RCC 7860 (cell line): ENCODE measurements at places on chromosomes 7 and 10.

DNA sequence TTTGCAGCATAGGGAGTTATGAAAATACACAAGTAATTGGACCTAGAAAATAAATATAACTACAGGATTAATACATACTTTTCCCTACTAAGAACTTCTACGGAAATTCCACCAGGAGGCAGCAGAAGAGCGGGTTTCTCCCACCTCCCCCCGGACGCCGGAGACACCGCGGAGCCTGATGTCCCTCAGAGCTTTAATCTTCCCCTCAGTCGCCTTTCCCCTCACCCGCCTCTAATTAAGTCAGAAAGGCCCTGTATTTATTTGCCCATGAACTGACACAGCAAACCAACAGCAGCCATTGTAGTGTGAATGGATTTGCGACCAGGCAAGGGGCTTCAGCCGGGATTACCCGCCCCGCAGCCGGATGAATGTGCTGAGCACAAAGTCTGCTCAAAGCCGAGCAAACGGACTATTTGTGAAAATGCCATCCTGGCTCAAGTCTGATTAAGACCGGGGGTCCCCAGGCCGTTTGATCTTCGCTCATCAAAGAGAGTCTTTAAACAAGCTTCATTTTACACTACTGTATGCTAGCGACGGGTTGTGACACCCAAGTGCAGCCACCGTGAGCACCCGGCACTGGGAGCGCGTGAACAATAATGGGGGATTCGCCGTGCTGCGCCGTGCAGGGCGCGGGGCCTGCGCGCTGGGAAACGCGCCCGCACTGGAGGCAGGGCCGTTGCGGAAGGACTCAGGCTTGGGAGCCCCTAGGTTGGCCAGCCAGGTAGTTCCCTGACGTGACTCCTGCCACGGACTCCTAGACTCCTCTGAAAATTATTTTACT, 5.6 kb upstream of the DKK1 start:
- peak; percentile 53 for DNase-seq

DNA sequence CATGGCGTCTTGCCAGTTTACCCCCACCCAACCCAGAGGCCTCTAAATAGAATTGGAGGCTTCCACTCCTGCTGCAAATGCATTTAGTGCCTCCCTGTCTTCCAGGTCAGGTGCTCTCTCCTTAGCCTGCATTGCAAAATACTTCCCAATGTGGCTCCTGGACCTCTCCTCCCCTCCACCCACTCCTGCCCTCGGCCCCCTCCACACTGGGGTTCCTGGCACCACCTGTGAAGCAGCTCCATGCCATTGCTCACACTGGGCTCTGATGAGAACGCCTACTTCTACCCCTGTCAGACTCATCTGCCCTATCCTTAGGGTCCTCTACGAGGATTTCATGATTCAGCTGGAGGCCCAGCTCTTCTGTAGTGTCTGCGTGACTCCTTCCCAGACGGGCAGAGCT, 37.4 kb downstream of the C10orf120 start:
- no peak for DNase-seq

GRCh38 chr7:139598642-139599041, 75.2 kb downstream of the CLEC2L start:
- DNase-seq: peak; percentile 34

DNA sequence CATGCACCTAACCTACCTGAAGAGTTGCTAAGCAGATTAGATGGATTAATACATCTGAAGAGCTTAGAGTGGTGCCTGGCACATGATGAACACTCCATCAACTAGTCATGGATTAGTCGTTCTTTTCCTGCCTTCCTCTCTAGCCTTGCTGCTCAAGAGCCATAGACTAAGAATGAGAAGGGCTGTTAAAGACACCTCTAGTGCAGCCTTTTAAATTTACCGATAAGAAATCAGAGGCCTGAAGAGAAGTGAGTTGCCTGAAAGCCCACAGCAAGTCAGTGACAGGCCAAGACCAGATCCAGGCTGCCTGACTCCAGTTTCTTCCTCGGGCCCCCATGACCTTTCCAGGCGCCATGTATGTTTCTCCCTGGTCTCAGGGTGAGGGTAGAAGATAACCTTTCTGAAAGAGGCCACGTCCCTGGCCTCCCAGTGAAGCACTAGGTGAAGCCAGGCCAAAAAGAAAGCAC, 6.5 kb downstream of the TSPAN15 start:
- DNase-seq: peak; percentile 42

GRCh38 chr7:39158367-39158766, 180.7 kb downstream of the POU6F2 start:
- no peak for DNase-seq

DNA sequence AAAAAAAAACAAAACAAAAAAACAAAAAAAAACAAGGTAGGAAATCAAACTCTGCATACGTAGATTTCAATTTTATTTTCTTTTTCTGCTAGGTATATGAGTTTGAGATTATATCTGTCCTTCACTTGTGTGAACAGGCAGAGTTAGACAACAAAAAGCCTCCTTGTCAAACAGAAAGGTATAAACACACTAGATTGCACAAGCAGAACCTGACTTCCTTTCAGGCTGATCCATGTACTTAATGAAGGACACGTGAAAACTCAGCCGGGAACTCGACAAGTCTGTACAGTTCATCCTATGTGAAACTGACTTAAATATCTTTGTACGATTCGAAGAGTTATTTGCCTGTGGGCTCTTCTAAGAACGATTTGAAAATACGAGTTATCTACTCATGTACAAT, 254.1 kb downstream of the ARL4A start:
- DNase-seq: no peak

- DNase-seq: no peak
These were observed 95.5 kb upstream of the MEOX2 start for GRCh38 chr7:15781944-15782343.
